GM13976 (cell line): ENCODE measurements at places on chromosomes 2 and 18.

DNA sequence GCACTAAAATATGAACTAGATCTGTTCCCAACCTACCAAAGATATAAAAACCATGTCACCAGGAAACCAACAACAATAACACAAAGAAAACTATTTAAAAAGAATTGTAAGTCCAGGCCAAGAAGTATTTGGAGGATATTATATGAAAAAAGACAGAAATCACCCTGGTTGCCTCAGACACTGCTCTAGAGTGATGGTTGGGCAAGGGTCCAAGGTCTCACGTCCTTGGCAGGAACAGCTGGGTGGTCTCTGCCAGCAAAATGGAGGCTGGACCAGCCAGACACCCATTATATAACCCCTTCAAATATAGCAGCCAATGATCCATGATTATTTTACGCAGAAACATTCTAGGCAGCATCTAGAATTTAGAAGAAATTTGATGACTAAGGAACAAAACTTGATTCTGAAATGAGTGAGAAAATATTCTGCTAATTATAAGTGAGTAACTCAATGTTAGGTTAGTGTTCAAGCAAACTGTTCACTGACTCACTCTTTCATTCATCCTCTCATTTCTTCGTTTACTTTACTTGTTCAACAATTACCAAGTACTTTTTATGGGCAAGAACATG lies 35.4 kb downstream of the MRPL35 start:
- no peak for DNase-seq

DNA sequence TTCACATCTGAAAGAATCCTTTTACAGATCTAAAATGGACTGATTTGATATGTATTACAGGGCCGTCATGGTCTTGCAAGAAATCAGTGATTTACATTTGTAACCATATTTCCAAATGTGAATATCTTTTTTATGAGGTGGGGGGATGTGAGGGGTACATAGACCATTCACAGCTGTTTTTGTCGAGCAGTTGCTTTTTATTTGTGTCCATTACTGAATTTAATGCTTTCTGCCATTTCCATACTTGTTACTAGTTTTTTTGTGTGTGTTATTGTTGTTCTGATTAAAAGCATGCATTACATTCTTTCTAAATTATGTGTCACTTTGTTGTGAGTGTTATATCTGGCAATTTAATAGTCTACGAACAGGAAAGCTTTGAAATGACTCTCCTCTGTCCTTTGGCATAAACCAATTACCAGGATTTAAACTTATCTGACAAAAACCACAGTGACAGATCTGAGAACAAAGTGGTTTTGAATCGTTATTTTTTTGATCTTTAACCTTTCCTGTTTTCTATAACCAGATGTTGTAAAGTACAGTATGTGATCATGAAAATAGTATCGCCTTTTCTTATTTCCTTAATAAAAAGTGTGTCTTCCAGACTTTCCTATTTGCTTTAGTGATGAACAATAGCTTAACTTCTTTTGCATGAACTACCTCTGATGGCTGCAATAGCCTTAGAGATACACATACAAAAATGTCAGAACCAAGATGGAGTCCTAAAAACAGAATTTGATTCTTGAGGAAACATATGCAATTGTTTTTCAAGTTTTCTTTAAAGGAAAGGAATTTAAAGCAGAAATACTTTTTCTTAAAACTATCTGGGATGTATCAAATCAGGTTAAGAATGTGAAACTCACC lies 354.2 kb upstream of the ACVR2A start:
- DNase-seq: no peak

DNA sequence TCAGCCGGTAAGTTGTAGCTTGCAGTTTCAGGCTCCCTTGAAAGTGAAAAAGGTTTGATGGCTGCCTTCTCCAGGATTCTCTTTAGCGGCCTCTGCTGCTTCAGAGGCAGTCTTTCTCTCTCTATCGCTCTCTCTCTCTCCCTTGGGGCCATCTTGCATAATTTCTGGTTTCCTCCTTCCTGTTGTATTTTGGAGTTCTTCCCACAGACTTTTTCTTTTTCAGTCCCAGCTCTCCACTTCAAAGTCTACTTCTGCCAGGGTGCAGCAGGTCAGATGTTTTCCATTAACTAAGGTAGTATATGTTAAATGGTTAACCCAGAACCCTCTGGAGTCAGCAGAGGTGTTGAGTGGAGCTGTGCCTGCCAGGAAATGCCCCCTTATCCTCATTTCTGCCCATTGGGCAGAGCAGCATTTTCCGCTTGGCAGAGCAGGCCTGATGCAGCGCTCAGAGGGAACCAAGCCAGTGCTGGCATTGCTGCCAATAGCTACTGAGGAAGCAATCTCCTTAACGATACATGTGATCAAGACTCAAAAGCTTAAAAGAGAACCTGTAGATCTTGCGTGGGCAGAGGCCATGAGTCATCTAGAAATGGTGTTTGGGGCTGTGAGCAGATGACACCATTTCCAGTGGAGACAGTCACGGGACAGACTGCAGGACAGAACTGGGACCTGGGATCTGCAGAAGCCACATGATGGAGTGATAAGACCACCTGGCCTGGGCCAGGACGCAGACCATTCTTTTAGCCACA lies 20.8 kb downstream of the DBI start:
- peak; percentile 73 for DNase-seq

- DNase-seq: no peak
These were observed 13.0 kb upstream of the TET3 start for GRCh38 chr2:73971722-73972121.

DNA sequence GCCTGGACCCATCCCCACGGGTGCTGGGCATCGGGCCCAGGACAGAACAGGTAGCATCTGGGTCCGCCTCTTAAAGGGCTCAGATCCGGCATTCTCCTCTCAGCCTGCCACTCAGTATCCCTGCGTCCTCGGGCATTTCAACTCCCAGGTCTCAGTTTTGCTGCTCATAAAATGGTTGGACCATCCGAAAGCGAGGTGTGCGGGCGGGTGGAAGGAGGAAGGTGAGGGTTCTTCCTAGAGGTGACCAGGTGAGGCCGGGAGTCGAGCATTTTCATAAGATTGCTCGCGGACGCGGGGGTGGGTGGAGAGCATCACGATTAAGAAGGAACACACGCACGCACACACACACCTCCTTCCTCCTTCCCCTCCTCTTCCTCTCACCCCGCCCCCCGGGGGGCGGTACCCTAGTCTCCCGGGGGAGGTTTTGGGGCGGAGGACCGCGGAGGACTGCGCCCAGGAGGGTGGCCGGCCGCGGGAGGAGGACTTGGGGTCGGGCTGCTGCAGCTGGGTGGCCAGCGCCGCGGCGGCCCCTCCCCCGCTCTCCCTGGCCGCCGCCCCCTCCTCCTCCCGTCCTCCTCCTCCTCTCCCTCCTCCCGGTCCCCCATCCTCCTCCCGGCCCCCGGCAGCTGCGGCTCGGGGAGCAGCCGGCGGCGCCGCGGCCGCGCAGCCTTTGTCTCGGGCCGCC lies 97.9 kb upstream of the GPR45 start:
- peak; percentile 52 for DNase-seq

GRCh38 chr18:31246460-31246859 lies 71.5 kb upstream of the DSG1 start:
- DNase-seq: no peak

DNA sequence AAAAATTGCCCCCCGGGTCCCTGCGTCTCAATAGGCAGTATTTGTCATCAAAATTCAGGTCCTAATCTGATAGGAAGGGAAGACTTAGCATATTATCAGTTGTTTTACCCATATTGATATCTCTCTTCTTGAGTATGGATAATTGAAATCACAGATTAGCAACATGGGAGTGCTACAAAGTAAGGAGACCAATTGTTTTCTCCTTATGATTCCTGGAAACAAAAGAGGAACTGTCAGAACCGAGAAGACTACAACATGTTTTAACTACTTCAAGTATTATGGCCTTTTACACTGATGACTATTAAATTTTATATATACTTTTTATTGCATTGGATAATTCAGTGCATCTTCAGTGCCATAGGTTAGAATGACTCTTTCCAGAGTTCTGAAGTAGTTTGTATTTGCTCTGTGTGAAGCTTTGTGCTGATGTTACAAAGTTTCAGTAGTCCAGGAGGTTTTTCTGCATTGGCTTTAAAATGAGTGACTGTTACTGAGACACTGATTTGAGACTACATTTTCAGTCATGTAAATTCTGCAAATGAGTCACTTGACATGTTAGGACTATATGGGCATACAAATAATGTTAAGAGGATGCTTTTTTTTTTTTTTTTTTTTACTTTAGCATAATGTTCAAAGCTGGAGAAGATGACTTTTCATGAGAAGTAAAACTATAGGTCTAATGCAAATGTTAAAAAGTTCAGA lies 19.7 kb upstream of the TLK1 start:
- peak; percentile 28 for DNase-seq

GRCh38 chr2:9462886-9463697 lies 11.3 kb upstream of the IAH1 start:
- no peak for DNase-seq

- DNase-seq: no peak
These were observed 322.3 kb upstream of the SETBP1 start for GRCh38 chr18:44358402-44358801.

- DNase-seq: no peak
These were observed 492.3 kb downstream of the ZEB2 start for GRCh38 chr2:144027593-144027992.

GRCh38 chr2:185807351-185807750 lies 68.7 kb downstream of the FSIP2 start:
- no peak for DNase-seq

- DNase-seq: no peak
These were observed 37.9 kb upstream of the PKDCC start for GRCh38 chr2:42009657-42010580.

GRCh38 chr18:55376387-55376786 lies 211.6 kb downstream of the TCF4 start:
- DNase-seq: peak; percentile 42

- no peak for DNase-seq
These were observed 911.4 kb upstream of the SLC39A10 start for GRCh38 chr2:194745557-194746146.

DNA sequence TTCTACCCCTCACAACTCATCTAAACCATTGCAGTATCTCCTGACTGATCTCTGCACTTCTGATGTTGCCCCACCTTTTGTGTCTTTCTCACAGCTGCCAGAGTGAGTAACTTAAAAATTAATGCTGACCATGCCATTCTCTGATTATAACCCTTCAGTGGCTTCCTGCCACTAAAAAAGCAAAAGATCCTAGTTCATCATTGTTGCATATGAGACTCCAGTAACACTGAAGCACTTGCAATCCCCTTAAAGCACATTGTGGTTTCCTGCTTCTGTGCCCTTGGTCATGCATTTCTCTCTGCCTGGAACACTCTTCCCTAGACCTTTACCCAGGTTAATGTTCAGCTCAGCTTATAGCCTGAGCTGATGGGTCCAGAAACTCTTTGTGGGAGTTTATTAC lies 95.1 kb upstream of the WDSUB1 start:
- DNase-seq: no peak

DNA sequence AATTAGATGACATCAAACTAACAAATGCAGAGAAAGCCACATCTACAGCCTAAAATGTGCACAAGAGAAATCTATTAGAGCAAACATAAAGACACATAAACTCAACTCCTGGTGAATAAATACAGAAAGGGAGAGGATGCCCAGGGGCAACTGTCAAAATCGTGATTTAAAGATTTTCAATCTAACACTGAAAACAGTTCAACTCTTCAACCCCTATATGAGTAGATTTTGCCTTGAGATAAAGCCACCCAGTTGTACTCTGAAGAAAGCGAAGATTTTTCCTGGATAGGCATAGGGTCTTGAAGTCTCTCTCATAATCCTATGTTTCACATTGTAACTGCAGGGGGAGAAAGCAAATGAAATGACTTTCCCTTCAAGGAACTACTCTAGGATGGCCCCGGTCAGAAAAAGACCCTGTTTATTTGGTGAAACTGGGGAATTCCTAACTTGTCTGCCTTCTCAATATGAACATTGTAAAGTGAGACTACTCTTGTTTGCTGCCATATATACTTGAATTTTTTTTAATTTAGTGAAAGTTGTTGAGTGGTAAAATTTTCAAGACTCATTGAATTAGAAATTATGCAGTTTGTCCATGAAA lies 226.7 kb downstream of the ERBB4 start:
- no peak for DNase-seq

- DNase-seq: no peak
These were observed 47.5 kb upstream of the PXDN start for GRCh38 chr2:1791685-1792435.

GRCh38 chr2:217933617-217933993 lies 69.2 kb downstream of the TNS1 start:
- no peak for DNase-seq

DNA sequence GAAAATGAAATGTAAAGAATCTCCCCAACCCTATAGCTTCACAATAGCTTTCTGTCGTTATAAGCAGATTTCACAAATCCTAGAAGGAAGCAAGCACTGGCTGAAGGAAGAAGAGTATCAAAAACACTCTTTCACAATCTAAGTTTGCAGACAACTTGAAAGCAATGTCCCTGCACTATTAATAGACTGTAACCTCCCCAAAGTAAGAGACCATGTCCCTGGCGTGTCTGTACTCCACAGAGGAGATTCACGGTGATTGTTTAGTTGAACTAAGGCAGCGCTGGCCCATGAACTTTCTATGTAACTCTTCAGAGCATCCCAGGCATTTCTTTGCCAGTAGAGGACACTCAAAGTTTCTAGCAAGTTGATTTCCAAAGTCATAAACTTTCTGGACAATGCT lies 128.0 kb upstream of the HNRNPA3 start:
- DNase-seq: no peak

DNA sequence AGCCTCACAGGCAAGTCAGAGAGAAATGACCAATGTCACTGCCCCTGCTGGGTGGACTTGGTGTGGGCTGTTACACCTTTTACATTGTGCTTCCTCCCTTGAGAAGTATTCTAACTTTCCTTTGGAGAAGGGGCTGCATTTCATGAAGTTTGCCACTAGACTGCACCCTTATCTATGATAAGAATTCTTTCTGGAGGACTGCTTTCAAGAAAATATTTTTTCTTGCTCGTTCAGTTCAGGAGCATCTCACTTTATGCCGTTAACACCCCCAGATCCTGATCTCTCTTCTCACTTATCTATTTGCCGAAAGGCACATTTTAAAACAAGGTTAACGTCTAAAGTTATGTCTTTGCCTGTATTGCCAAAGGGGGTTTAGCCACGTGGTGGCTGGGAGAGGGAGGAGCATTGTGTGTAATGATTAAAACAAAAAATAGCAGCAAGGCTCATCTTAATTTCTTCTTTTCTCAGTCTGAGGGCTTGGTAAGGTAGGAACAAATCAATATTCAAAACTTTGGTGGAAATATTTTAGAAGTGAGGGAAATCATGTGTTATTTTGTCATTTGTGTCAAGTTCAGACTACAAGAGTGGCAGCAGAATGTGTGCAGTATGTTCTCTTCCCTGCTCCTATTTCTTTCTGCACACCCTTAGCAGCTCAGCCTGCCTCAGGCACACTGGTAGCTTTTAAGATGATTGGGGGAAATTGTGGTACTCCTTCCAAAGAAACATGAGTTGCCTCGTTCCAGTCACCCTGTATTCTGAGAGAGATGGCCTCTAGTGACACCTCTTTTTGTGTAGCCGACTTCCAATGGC lies 1.6 kb upstream of the IGFBP5 start:
- DNase-seq: no peak

GRCh38 chr18:41996020-41996419 lies 41.0 kb downstream of the PIK3C3 start:
- no peak for DNase-seq

- no peak for DNase-seq
These were observed 608.2 kb upstream of the NETO1 start for GRCh38 chr18:73476031-73476430.
